ENCODE measurements at places on chromosomes 16 and 17.

- no peak for DNase-seq
Measured at GRCh38 chr16:78993346-78993745, 607.2 kb downstream of the MAF start.

GRCh38 chr16:67148656-67149275 is 2.0 kb downstream of the B3GNT9 start:
- no peak for DNase-seq

DNA sequence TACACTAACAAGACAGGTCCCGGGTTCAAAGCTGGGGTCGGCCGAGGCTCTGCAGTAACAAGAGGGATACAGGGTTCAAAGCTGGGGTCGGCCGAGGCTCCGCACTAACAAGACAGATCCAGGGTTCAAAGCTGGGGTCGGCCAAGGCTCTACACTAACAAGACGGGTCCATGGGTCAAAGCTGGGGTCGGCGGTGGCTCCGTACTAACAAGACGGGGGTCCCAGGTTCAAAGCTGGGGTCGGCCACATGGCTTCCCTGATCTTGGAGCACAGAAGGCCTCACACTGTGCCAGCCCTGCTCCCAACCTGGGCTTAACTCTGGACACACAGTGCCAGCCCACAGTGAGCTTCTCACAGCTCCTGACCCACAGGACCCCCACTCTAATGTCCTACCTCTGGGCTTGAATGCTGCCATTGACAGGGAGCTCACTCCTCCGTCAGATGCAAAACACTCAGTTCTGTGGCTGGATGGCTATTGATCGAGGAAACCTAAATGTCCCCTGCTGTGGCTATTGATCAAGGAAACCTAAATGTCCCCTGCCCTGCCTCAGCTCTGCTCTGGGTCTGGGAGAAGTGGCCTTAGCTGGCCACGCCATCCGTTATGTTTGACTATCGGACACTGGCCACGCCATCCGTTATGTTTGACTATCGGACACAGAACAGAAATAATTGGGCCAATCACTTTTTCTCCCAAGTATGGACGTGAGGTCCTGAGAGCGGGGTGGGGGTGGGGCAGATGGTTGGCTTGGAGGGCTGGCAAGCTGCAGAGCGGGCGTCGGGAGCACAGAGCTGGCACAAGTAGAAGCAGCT is 54.6 kb upstream of the DOC2B start:
- no peak for DNase-seq

GRCh38 chr17:5913032-5913531 is 157.1 kb upstream of the WSCD1 start:
- no peak for DNase-seq

DNA sequence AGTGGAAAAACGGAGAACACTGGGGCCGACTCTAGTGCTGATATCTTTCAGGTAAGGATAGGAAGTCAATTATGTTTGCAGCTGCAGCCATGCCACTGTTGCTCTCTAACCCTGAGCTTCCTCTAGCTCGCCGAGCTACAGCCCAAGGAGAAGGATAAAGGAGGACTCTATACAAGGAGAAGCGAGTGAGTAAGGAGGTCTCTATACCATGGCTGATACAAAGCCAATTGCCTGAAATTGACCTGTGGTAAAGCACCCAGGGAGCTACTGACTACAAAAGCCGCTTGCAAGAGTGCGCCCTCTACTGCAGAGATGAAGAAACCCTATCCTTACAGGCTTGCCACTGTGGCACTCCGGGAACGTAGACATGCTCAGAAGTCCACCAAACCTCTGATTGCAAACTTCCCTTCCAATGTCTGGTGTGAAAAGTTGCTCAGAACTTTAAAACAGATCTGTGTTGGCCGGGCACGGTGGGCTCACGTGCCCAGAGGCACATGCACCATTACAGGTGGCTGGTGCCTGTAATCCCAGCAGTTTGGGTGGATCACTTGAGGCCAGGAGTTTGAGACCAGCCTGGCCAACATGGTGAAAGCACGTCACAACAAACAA is 10.8 kb upstream of the SLC46A1 start:
- peak; percentile 82 for DNase-seq

DNA sequence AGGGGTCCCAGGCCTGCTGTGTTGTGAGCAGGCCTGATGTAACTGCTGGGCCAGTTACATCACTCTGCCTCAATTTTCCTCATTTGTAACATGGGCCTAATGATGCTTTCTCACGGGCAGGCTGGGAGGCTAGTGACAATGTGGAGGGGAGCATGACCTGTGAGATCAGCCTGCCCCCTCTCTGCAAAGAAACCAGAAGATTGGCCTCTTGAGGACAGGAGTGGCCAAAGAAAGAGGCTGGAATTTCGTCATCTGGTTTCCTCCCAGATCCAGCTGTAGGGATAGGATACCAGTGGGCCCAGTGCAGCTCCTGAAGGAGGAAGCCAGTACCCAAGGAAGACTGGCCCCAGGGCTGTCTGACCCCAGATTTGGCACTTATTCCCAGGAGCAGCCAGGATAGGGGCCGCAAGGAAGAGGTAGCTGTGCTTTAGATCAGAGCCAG is 615 bp upstream of the SREBF1 start:
- DNase-seq: peak; percentile 78

- no peak for DNase-seq
Measured at GRCh38 chr17:34725725-34726124, 146.3 kb downstream of the TMEM132E start.

GRCh38 chr16:72769876-72770275 is 278.1 kb downstream of the ZFHX3 start:
- DNase-seq: no peak

- no peak for DNase-seq
Measured at GRCh38 chr17:66715076-66715675, 119.7 kb upstream of the CACNG5 start.

DNA sequence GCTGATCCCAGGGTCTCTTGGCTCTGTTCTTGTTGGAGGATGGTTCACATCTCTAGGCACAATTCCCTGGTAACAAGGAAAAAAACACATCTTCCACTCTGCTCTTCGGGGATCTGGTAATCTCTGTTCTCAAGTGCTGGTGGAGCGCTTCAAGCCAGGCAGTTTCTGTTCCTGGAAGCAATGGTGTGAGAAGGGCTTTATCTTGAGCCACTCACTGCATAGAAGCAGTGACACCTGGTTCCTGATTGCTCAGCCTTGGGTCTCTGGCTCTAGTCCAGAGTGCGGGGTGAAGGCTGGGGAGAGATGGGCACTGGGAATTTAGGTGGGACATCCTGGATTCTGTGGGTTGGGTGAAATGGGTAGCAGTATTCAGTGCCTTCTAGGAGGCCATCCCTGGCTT is 14.1 kb downstream of the AKAP1 start:
- DNase-seq: no peak

DNA sequence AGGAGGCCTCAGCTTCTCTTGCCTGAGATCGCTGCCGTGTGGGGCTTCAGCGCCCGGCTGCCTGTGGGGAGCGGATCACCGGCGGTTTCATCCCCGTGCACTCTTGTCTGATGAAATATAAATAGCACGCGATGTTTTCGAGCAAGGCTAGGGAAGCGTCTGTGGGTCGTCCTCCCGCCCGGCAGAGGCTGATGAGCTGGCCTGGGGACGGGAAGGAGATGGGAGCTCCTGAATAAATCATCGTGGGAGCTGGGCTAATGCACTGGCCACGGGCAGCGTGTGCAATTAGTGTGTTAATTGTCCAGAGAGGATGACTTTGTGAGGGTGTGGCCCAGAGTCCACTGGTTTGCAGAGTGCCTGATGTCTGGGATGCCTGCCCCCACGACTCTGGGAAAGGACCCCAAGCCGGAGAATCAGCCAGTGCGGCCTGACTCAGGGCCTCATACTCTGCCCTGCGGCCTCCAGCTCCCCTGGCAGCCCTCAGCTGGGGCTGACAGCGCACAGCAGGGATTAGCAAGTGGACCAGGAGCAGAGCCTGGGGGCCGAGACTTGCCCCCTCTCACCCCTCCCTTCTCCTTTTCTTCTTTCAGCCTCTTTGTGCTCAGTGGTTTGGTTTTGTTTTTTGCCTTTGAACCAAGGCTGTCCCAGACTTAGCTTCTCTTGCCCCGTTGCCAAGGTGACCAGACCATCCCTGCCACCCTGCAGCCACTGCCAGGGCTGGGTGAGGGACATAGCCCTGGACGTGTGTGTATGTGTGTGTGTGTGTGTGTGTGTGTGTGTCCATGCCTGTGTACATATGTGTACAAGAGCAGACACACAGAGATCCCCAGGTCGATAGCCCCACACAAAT is 21.4 kb downstream of the KCNJ12 start:
- no peak for DNase-seq

- peak; percentile 57 for DNase-seq
Measured at GRCh38 chr16:14559809-14560241, 70.2 kb downstream of the PARN start.

Measured in suppressor macrophage (primary cell).